ENCODE measurements at places on chromosomes 7 and 10.
A peak's percentile ranks its signal among the peaks of the same experiment; 100 is the strongest.

DNA sequence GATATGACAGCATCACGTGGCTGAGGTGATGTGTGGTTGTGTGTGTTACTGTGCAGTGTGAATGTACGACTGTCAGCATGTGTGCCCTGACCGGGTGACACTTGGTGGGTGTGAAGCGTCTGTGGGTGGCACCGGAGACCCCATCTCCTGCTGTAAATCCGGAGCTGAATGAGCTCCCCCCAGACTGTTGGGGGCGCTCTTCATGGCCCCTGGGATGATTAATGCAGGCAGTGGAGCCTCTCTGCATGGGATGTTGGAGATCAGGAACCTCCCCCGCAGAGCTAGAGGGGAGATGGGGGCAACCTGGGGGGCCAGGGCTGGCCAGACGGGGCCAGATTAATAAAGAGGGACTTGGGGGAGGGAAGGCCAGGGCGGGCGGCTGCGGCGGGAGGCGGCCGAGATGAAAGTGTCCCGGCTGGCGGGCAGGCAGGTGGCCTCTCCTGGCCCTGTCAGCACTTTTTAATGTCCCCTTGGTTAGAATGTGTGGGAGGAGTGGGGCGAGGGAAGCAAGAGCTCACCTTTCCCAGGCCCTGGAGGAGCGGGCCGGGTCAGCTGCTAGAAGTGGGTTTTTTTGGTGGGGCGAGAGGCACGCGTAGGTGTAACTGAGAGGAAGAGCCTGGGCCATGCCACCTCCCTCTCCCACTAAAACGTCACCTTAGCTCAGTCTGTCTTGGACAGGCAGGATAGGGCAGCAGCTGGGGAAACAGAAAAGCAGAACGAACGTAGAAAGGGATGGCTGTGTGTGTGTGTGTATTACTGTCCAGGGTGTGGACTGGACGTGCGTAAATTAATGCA lies 34.1 kb downstream of the HIF1AN start:
- DNase-seq: peak; percentile 18

- DNase-seq: no peak
These were observed 35.9 kb upstream of the GNA12 start for GRCh38 chr7:2880051-2880450.

DNA sequence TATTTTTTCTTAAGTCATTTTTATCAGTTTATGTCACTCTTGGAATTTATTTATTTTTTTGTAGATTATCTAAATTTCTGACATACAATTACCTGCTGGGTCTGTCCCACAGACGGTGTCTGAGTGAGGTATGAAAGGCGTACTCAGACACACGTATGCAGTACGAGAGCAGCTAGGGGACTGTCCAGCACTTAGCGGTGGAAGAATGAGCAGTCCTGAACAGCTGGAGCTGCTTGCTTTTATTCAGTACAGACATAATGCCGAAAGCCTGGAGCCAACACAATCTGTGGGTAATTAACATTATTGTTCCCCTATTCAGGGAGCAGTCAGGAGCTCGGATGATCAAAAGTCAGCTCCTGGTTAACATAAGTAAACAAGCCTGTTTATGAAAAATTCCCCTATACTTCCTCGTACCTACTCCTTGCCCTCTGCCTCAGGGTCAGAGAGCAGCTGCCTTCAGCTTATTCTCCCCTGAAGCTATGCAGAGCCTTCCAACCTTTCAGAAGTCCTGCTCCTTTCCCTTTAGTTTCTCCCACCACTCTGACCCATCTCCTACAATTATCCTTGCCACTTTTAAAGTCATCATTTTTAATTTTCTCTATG lies 488.0 kb upstream of the POM121L12 start:
- DNase-seq: no peak

- no peak for DNase-seq
These were observed 64.4 kb upstream of the LEP start for GRCh38 chr7:128176696-128177095.

DNA sequence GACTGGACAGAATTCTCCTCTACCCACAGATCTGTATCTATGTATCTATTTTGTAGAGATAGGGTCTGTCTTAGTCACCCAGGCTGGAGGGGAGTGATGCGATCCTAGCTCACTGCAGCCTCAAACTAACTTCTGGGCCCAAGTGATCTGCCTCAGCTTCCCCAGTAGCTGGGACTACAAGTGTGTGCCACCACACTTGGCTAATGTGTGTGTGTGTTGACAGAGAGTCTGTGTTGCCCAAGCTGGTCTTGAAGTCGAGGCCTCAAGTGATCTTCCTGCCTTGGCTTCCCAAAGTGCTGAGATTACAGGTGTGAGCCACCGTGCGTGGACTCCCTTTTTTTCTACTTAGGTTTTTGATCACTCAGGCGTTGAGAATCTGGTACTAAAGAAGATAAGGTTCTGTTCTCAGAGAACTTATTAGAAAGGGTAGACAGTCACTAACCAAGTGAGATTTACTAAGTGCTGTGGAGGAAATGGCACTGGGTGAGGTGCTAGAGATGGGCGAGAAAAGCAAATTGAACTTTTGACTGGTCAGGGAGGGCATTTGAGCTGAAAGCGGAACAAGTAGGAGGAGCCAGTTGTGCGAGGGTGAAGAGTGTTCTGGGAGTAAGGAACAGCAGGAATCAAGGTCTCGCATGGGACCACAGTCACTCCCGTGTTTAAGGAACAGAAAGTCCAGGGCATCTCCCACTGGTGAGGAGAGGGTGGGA lies 18.0 kb downstream of the NDUFB2 start:
- DNase-seq: no peak

DNA sequence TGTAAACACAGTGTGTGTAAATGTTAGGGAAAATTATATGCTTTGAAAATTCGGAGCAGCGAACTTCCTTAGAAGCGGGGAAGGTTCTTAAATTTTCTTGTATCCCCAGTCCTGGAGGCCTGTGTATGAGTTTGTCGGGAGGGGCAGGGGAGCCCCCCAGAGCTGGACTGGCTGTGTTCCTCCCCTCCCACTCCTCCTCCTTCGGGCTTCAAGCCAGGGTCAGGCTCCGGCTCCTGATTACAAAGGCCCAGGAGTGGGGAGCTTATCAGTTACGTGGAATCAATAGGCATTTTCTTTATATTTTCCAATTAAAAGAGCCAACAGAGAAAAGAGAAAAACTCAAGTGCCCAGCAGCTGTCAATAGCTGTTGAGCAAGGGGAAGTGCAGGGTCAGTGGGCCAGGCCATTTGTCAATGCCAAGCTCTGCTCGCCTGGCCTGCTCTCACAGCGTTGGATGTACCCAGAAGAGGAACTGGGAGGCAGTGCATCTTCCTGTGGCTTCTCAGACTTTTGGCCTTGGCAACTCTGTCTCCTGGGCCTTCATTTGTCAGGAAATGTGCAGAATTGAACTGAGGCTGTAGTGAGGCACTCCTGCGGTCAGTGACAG lies 156.9 kb upstream of the PCBD1 start:
- DNase-seq: no peak

DNA sequence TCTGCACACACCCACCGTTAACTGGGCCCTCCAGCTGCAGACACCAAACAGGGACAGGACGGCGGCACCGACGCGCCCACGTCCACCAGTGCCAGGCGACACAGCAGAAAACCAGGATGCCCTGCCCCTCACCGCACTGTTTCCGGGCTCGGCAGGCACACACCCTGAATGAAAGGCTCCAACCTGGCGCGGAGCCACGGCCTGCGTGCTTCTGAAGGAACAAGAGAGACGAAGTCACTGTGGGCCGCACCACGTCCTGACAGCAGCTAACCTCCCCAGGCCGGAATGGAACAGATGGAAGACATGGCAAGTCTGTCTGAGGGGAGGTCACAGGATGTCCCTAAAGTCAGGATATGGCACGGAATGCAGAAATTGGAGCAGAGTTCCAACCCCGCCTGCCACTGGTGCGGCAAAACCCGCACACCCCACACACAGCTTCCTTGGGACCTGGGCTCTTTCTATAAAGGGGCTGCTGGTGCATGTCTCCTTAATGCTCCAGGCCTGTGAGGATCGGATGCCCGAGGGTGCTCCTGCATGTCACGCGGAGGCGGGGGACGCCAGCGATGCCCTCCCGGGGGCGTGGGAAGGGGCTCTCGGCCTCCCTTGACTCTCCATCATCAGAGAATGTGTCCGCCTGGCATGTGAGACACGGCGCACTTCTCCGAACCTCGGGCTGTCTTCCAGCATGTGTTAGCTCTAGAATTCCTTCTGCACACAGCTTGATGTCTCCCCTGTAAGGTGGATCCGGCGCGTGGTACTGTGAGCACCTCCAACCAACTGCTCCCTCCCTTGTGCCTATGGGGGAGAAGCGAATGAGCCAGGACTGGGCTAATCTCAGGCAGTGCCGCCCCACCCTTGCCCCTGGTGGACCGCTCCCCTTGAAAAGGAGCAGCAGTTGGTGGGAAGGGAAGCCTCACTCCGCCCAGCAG lies 3.9 kb upstream of the GPER1 start:
- DNase-seq: no peak

DNA sequence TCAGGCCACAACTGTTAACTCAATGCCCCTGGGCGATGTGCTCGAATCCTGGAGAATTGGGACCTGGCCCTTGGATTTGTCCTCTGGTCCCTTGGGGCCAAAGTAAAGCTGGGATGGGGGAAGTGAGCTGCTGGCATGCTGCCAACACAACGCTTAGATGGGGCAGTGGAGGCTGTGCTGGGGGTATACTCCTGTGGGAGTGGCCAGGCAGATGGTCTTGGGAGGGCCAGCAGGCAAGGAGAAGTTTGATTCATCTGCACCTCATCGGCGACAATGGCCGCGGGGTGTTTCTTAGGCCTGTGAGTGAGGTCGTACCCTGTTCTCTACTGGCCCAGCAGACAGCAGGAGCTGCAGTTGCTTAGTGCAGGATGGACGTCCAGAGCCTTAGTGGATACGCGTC lies 139.0 kb upstream of the MTPN start:
- no peak for DNase-seq

GRCh38 chr7:44117801-44118429 lies 5.4 kb downstream of the POLD2 start:
- no peak for DNase-seq

DNA sequence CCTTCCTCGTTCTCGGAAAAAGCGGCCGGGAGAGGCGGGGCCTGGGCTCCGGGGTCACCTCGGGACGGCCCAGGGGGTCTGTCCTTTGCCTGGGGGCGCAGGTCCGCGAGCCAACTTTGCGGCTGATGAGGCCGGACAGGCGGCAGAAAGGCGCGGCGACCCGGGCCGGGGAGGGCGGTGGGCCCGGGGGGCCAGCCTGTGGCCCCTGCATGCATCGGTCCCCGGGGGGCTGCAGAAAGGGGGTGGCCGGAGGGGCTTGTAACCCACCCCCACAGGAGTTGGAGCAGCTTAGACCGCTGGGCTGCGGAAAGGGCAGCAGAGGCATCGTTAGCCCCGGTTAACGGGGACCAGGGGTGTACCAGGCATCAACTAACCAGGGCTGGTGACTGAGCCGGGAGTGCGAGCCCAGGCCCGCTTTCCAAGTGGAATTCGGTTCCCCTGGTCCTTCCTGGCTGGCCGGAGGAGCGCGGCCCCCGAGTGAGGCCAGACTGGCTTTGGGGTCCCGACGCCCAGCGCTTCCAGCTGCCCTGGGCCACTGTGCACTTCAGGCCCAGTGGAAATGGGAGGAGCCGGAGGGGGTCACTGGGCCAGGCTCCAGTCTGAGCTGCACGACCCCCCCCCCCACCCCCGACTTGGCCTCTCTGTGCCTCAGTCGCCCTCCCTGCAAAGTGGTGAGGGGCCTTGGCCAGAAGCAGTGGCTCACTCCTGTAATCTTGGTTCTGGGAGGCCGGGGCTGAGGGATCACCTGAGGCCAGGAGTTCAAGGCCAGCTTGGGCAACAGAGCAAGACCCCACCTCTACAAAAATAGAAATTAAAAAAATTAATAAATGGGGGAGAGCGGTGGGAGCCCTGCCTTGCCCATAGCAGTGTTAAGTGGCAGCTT lies 919 bp downstream of the SLC29A4 start:
- no peak for DNase-seq

DNA sequence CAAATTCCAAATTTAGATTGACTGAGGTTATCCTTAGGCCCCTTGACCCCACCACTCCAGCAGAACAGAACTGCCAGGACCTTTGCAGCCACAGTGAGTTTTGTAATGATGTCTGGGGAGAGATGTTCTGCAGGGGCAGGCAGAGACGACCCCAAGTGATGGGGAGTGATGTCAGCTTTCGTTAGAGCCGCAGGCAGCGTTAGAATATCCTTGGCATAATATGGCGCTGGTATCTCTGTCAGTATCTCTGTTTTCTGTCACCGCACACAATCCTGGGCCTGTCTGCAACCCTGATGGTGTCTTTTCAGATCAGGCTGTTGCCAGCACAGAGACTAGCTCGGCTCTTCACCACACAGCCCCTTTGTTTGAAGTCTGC lies 1083.6 kb downstream of the KCNMA1 start:
- no peak for DNase-seq
